ENCODE measurements at places on chromosomes 12 and 14.
A peak's percentile ranks its signal among the peaks of the same experiment; 100 is the strongest.

DNA sequence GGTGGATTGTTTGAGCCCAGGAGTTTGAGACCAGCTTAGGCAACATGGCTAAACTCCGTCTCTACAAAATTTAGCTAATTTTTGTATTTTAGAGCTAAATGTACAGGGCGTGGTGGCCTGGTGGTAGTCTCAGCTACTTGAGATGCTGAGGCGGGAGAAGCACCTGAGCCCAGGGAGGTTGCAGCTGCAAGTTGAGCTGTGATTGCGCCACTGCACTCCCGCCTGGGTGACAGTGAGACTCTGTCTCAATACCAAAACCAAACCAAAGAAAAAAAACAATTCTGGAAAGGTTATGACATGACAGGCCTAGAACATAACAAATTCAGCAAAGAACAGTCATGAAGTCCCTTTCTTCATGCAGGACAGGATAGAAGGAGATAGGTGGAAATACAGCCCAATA, 25.7 kb downstream of the WDR89 start:
- no peak for DNase-seq

- no peak for DNase-seq
Observed at GRCh38 chr12:108394196-108394595, 55.1 kb upstream of the CMKLR1 start.

GRCh38 chr14:21001218-21001617, 2.1 kb downstream of the SLC39A2 start:
- DNase-seq: no peak

DNA sequence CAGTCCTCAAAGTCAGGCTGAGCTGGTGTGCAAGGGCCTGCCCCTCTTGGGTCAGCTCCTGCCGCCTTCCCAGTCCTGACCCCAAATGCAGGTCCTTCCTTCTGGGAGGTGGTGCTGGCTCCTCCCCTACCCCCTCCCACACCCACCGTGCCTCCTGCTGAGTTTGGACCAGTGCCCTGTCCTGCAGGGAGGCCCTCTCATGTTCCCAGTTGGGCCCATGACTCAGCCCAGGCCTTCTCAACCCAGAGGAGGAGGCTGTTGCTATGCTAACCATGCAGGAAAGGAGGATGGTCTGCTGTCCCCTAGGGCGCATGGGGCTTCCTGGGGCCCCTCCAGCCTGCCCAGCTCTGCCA, 4.4 kb downstream of the ZBTB42 start:
- DNase-seq: peak; percentile 47

- DNase-seq: no peak
Observed at GRCh38 chr12:8821591-8821990, 830 bp upstream of the A2ML1 start.

- no peak for DNase-seq
Observed at GRCh38 chr12:49877066-49877465, 26.6 kb downstream of the FAIM2 start.

DNA sequence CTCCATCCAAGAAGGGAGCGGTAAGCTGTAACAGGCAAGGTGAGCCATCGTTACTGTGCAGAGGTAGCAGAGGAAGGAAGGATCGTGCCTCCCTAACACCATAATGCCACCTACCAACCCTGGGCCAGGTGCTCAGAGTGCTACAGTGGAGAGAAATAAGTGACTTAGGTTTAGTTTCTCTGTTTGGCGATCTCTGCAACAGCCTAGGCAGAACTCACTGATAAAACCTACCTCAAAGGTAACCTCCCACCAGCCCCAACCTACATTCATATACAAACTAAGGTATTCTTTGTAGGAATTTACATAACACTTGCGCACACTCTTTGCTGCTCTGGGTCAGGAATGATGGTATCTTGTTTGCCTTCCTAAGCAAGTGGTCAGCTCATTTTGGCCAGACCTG, 93.4 kb upstream of the TMEM132D start:
- DNase-seq: no peak

DNA sequence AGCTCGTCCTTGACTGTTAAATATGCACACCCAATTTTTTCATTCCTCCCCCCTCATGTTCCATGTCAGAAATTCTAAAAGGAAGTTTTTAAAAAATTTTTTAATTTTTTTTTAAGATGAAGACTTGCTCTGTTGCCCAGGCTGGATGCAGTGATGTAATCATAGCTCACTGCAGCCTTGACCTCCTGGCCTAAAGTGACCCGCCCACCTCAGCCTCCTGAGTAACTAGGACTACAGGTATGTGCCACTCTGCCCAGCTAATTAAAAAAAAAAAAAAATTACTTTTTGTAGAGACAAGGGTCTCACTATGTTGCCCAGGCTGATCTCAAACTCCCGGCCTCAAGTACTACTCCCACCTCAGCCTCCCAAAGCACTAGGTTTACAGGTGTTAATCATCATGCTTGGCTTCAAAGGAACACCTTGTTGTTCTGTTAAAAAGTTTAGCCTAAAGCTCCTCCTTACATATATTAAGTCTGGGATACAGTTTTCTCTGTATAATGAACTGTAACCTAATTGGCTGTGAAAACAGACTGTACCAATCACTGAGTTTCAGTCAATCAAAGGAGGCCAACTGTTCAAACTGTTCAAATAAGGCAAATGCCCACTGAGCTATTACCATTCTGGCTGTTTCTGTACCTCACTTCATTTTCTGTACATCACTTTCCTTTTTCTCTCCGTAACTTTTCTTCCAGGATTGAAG, 17.8 kb downstream of the SDR9C7 start:
- DNase-seq: no peak

DNA sequence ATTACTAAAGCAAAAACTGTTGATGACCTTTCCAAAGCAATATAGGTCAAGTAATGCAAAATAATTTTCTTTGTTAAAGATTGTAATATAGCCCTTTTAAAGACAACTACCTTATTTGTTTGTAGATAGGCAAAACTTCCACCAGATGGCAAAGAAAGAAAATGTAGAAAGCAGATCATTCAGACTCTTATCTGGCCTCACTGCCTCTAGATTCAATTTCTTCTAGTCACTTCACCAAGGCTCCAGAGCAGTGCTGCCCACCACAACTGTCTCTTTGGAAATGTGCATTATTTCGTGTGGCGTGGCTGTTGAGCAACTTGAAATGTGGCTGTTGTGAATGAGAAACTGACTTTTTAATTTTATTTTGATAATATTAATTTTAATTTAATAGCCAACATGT, 127.1 kb downstream of the ITPR2 start:
- no peak for DNase-seq

DNA sequence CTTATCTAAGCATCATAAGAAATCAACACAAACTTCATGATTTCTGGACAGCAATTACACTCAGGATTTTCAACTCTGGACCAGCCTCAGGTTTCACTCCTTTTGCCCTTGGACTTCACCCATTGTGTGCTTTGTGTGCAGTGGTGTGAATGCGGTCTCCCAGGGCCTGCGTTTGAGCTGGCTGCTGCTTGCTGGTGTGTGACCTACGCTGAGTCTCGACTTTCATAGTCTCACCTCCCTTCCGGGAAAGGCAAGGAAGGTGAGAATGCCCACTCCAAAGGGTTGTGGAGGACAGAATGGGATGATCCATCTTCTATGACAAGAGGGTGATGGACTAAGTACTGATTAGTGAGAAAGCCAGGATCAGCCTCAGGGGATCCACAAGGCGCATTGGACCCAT, 228.8 kb downstream of the C12orf75 start:
- no peak for DNase-seq

DNA sequence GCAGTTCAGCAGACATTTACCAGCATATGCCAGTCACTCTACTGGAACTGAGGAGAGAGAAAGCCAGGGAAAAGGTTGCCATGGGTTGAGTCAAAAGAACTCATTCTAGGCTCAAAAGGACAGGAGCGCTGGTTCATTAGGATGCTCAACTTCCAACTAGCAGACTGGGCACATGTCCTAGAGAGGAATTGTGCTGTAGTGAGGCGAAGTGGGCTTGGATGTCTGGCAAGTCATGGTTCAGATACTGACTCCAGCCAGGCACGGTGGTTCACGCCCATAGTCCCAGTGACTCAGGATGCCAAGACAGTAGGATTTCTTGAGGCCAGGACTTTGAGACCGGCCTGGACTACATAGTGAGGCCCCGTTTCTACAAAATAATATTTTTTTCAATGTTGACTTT, 281.5 kb downstream of the CACNA1C start:
- DNase-seq: no peak

DNA sequence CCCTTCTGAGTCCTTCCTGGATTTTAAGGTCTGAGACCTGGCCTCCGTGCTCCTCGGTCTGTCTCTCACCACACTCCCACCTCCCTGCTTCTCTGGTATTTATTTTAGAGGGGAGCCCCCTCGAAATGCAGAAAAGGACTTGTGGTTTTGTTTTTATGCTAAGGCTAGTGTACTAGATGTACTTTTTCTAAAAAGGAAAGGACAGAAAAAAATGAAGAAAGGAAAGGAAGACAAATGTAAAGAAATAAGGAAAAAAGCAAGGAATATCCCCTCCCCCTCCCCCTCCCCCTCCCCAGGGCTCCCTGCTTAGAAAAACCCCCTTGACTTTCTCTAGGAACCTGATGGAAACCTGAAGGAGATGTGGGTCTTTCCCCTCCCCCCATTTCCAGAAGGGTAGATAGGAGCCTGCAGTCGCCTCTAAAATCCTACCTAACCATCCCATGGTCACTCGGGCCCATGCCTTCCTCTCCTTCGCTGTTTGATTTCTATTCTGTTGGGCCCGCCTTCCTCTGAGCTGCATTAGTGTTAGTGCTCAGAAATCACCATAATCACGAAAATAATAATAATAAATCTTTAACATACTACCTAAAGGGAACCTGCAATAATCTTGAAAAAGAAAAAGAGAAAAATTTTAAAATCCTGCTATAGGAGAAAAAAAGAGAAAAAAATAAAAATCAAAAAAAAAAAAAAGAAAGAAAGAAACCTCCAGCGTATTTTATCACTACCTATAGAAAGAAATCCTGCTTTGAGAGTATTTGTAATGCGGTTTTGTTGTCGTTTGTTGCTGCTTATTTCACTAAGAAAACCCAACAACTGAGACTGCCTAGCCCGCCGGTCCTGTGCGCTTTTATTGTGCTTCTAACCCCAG, 3.1 kb downstream of the HOXC8 start:
- DNase-seq: no peak

DNA sequence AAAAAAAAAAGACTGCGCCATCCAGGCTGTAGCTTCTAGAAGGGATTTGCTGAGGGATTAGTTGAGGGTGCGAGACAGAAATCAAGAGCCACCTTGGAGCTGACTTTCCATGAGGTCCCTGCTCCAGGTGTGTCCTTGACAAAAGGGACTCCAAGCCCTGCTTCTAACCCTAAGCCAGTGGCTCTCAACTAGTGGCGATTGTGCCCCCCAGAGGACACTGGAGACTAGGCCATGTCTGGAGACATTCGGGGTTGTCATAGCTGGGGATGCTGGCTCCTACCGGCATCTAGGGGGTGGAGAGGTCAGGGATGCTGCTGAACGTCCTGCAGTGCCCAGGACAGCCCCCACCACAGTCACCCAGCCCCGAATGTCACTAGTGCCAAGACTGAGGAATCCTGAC, 40.6 kb downstream of the SPRING1 start:
- DNase-seq: no peak

DNA sequence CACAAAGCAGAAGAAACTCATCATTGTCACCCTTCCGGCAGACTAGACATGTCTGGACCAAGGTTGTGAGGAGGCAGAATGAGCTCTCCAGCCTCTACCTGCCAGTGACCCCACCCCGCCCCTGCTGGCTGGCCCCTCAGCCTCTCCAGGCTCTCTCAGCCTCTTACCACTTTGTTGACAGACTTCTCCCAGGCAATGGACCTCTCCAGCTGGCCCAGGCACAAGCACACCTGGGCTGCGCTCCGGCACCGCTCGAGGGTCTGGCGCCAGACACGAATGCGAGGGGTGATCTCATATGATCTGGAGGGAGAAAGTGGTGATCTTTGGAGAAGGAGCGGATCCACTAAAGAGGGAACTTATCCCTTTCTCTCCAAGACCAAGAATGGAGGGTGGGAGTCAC, 30.3 kb downstream of the BAZ2A start:
- DNase-seq: no peak

- DNase-seq: no peak
Observed at GRCh38 chr12:78340406-78340805, 509.7 kb downstream of the NAV3 start.

DNA sequence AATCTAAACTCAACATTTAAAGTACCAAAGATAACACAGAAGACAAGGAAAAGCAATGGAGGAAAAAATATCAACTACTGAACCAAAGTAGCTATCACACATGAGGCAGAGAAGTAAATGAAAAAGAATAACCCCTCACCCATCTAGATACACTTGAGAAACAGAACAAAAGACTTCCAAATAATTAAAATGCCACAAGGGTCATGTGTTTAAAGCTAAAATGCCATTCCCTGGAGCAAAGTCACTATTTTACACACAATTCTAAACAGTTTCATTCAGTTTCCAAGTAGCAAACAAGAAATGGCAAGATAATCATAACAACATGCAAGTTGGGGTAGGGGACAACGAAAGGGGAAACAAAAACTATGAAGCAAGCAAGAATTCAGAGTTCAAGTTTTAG, 12.0 kb downstream of the OSBPL8 start:
- DNase-seq: no peak

- no peak for DNase-seq
Observed at GRCh38 chr12:120979862-120980696, 1.7 kb downstream of the HNF1A start.

DNA sequence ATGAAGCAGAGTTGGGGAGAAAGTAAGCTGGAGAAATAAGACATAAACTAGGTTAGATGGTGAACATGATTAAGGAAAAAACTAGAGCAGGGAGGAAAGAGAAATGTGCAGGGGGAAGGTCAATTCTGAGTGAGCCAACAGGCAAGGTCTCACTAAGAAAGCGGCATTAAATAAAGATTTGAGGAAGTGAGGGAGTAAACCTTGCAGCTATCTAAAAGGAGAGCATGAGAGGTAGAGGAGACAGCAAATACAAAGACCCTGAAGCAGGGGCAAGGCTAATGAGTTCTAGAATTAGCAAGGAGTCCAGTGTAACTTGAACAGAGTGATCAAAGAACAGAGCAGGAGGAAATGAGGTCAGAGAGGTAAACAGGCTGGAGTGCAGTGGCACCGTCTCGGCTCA, 4.4 kb upstream of the SOCS2 start:
- no peak for DNase-seq

- DNase-seq: no peak
Observed at GRCh38 chr12:73731658-73732057, 806.0 kb upstream of the ATXN7L3B start.

DNA sequence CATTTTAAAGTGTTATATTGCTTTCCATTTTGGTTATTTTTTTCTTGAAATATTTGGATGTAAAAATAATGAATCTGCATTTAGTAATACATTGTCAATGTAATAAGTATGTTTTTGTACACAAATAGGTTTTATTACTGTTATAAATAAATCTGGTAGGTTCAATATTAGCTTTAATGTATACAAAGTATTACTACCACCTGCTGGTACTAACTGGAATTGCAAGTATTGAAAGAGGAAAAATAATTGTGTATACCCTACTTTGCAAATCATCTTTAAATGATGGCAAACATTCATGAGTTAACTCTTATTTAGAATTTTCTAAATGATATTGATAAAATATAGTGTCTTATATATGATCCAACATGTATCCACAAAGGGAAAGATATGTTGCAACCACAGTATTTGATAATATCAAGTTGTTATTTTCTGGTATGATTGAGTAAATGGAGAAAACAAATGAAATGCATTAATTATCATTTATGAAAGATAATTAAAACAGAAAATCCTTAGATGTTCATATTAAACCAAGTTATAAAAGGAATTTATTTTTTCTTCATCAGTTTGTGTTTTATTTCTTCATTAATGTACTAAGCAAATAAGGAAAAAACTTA, 3.2 kb downstream of the OR4K2 start:
- no peak for DNase-seq

- no peak for DNase-seq
Observed at GRCh38 chr12:3116106-3116844, 39.1 kb downstream of the TSPAN9 start.
